ENCODE measurements at places on chromosomes 5 and 9.

DNA sequence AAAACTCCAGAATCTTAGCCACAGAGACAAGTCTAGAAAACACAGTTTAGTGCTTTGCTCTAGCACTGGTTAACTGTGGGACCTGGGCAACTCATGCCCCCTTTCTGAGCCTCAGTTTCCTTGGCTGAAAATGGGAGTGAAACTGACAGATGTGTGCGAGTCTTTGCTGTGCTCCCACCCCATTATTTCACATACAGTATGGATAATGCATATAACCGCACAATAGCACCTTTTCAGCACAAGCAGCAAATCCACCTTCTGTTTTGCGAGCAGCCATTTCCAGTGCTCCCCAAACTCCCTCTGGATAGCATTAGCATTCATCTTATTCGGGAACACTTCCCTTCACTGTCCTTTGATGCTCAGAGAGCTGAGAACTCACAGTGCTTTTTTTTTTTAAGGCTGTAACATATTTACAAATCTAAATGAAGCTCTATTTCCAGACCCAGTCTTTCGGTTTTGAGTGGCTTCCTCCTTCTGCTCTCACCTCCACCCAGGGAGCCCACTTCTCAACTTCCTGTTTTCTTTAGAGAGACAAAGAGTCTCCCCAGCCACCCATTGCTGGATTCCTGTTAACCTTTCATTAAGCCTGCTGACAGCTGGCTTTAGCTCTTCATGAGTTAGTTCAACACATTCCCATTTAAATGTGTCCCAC, 49.2 kb downstream of the TIMD4 start:
- no peak for DNase-seq

DNA sequence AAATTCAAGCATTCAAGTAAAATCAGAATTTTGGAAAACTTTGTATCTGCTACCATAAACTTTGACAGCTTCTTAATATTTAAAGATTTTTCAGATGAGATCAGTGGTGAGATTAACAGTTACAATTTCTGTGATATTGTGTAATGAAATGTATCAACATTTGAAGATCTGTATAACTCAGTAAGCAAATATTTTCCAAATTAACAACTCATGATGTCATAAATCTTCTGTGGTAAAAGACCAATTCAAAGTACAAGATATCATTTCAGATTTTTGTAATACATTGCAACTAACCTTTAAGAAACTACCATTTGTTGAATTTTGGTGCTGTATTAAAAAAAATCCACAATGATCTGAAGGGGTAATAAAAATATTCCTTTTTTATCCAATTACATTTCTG, 352.2 kb downstream of the KIAA0825 start:
- DNase-seq: no peak

DNA sequence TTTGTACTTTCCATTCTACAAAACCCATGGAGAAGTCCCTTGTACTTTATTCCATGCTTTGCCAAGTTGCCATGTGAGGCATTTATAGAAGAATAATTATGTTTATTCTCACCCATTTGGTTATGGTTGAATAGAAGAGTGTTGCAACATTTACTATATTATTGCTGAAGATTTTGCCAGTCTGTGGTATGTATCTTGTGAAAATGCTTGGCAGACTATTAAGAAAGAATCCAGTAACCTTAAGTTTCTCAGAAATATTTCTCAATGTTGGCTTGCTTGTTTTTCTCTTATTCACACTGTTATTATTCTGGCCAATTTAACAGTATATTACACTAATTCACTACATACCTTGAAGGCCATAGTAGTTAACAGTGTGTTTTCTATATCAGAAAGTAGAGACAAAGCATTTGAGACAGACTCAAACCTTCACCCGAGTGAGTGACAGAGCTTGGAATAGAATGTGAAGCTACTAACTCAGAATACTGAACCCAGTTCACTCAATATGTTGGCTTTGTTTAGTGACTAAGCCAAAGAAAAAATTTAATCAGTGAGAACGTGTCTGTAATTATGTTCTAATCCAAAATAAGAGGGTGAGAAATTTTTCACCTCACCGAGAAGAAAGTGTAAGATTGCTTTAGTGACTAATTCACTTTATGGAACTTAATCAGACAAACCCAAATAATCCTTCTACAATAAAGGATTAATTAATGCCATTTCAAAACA, 184.4 kb downstream of the CWC27 start:
- no peak for DNase-seq

GRCh38 chr5:54835647-54836046, 149.7 kb downstream of the ESM1 start:
- no peak for DNase-seq

GRCh38 chr5:127040796-127041520, 10.6 kb upstream of the MARCHF3 start:
- DNase-seq: no peak

- DNase-seq: no peak
Measured at GRCh38 chr9:113493203-113493520, 29.6 kb downstream of the RGS3 start.

- DNase-seq: no peak
Measured at GRCh38 chr9:87167582-87167981, 220.3 kb upstream of the GAS1 start.

DNA sequence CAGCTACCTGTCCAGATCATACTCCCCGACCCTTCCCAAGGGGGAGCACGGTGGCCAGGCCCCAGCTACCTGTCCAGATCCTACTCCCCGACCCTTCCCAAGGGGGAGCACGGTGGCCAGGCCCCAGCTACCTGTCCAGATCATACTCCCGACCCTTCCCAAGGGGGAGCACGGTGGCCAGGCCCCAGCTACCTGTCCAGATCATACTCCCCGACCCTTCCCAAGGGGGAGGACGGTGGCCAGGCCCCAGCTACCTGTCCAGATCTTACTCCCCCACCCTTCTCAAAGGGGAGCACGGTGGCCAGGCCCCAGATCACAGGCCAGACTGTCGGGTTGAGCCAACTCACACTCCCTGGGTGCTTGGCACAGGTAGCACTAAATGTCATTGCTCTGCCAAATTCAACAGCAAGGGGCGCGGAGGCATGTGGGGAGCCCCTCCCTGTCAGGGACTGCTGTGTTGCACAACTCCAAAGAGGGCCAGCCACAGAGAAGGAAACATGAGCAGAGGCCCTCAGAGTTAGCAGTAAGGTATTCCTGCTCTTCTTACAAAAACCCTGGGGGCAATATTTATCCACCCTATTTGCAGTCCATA, 136.9 kb downstream of the OLFM1 start:
- no peak for DNase-seq

GRCh38 chr5:75659791-75660450, 48.7 kb downstream of the ANKDD1B start:
- no peak for DNase-seq

DNA sequence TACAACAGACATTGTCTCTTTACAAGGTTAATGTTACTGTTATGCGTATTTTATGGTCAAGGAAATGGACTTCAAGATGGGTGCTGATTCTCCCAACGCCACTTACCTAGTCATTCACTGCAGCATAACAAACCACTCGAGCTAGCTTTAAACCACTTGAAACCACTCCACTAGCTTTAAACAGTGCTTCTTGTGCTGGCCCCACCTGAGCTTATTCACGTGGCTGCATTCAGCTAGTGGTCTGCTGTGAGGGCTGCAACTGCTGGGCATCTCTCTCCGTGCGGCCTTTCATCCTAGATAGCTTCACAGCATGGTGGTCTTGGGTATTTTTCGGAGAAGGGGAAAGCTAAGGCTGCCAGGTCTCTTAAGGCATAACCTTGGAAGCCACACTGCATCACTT, 3.5 kb upstream of the HRH2 start:
- no peak for DNase-seq

DNA sequence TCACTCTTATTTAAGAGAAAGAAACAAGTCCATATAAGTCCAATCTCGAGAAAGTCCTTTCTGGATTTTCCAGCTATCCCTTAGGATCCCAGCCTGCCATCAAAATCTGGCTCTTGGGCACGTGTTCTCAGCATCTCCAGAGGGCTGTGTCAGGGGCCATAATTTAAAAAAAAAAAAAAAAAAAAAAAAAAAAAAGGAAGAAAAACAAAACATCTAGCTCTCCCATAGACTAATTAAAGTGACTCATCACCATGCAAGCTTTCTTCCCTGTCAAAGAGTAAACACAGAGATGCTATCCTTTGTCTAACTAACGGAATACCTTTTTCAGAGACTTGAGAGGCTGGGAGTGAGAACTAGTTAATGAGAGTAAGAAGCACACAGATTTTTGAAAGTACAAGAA, 44.9 kb upstream of the MYO10 start:
- no peak for DNase-seq

DNA sequence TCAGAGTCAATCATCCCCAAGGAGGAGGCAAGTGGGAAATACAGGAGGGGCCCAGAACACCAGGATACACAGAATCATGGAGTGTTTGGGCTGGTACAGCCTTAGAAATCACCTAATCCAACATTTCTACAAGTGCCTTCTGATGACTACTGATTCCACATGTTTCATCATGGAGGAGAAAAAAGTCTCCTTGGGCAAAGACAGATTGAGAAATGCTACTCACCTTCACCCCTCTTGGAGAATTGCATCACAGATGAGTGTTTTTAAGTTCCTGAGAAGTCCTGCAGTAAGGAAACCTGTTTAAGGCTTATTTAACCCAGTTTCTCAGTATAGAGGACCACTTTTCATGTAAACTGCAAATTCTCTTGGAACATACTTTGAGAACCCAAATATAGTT, 2.2 kb upstream of the SLIT3 start:
- DNase-seq: no peak

GRCh38 chr9:128396970-128397613, 23.6 kb upstream of the CERCAM start:
- DNase-seq: no peak

GRCh38 chr9:115913696-115914095, 239.9 kb upstream of the PAPPA start:
- DNase-seq: no peak

DNA sequence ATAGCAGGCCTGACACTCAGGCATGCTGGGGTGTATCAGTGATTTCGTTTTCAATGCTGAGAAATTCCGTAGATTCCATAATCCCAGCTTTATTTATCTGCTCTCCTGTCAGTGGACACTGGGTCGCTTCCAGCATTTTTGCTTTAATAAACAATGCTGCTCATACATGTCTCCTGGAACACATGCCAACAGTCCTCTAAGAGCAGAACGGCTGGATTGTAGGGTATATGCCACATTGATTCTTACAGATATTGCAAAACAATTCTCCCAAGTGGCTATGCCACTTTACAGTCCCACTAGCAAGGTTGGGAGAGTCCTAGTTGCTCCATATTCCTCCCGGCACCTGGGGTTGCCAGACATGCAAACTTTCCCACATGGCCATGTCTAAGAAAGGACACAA, 81.9 kb downstream of the RAPGEF1 start:
- no peak for DNase-seq

DNA sequence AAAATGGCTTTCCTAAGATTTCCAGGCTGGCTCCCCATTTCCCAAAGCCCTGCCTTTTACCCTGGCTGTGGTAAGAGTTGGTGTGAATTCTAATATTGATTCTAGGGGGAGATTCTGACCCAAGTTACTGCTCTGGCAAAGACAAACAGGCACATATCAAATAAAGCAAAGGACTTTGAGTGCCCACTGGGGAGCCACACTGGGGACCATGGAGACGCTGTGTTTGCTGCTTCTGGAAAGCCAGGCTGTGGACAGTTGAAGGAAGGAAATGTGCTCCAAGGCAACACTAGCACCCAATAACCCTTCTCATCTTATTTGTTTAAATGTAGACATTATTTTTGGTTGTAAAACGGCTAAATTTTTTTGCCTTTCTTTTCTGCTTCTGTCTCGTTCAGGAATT, 78.7 kb downstream of the SNCAIP start:
- no peak for DNase-seq

DNA sequence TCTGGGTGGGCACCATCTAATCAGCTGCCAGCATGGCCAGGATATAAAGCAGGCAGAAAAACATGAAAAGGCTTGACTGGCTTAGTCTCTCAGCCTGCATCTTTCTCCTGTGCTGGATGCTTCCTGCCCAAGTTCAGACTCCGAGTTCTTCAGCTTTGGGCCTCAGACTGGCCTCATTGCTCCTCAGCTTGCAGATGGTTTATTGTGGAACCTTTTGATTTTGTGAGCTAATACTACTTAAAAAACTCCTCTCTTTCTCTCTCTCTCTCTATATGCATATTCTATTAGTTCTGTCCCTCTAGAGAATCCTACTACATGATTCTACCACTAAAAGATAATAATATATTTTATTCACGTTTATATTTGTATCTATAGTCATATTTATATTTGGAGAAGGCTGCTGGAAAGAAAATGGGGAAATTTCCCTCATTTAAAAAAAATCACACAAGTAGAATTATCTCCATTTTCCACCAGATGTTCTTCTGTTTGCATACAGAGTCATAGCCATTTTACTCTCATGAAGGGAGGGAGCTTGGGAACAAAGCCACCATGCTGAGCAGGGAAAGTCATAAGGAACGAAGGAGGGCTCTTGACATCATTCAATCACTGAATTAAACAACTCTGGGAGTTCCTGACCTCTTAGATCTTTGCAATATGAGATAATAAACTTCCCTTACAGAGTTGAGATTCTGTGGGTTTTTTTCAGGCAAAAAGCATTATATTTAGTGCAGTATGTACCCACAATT, 1137.4 kb upstream of the CDH18 start:
- DNase-seq: no peak

DNA sequence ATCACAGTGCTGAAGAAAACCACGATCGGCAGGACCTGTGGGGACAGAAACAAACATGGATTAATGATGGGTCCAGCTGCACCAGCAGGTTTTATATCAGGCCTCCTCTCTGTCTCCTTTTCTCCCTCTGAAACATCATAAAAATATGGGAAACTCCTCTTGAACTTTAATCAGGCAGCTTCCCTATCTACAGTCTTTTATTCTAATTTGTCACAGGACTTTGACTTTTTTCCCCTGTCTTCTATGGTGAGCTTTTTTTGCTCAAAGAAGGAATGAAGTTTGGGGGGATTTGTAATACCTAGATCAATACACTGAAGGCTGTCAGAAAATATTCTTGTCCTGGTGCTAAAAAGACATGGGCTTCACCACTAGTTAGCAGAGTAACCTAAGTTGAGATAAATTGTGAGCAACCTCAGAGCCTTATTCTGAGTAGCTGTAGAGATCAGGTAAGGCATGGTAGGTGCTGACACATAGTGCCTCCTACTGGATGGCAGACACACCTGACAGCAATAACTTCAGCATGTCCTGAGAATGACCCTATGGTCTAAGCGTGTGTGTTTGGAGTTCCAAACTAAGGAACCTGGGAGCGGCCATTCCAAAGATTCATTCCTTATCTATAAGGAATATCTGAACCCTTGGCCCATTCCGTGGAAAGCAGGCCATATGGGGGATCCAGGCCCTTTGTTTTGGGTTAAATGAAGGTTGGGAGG, 46.2 kb downstream of the SLC28A3 start:
- DNase-seq: no peak

- no peak for DNase-seq
Measured at GRCh38 chr5:76590027-76590426, 33.2 kb downstream of the F2RL2 start.

GRCh38 chr5:9268226-9268625, 277.6 kb downstream of the SEMA5A start:
- no peak for DNase-seq
